ENCODE measurements at places on chromosomes 3 and 15.

DNA sequence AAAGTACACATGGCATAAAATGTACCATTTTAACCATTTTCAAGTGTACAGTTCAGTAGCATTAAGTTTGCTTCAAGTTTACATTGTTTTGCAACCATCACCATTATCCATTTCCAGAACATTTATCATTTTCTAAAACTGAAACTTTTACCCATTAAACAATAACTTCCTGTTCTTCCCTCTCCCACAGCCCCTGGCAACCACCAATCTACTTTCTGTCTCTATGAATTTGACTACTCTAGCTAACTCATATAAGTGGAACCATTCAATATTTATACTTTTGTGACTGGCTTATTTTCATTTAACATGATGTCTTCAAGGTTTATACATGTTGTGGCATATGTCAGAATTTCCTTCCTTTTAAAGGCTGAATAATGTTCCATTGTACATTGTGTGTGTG, 19.9 kb downstream of the TMEM62 start:
- DNase-seq, result no peak

DNA sequence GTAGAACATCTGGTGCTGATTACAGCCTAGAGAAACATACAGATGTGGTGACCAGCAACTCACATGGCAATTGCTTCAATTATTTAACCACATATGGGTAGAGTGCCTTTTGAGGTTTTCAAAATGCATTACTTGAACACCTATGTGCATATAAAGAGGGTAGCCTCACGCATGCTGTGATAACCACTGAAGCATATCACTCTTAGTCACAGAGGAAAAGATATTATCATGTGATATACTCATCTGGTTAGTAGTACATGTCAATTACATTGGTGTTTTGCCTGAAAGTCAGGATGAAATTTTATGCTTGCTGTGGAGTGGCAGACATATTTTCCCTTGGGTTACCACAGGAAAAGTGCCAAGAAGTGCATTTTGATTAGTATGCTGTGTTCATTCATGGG, 459.3 kb upstream of the AGTR1 start:
- no peak for DNase-seq

DNA sequence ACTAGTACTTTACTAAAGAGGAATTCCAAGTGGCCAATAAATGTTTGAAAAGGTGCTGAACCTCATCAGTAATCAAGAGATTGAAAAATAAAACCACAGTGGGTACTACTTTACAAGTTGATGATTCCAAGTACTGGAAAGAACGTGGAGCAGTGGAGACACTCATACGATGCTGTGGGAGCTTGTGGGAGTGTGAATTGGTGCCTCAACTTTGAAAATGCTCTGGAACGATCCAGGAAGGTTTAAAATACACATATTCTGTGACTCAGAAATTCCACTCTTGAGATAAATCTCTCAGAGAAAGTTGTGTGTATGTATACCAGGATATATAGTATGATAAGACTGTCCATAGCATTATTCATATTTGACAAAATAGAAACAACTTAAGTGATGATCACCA, 9.3 kb downstream of the LRCH3 start:
- no peak for DNase-seq

- DNase-seq, result no peak
Measured at GRCh38 chr3:45954306-45954705, 11.0 kb downstream of the CXCR6 start.

DNA sequence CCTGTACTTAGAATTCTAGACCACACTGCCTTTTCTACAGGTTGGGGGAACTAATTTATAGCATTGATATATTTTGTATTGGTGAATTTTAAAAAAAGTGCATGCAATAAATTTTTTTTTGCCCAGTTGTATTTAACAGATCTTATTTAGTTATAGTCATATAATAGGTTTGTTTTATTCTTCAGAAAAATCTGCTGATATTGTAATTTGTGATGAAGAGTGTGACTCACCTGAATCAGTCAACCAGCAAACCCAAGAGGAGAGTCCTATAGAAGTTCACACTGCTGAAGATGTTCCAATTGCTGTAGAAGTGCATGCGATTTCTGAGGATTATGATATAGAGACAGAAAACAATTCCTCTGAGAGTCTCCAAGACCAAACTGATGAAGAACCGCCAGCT, 10.3 kb downstream of the ZNF639 start:
- DNase-seq, result no peak

GRCh38 chr15:83644439-83644838, 9.5 kb upstream of the ADAMTSL3 start:
- no peak for DNase-seq

DNA sequence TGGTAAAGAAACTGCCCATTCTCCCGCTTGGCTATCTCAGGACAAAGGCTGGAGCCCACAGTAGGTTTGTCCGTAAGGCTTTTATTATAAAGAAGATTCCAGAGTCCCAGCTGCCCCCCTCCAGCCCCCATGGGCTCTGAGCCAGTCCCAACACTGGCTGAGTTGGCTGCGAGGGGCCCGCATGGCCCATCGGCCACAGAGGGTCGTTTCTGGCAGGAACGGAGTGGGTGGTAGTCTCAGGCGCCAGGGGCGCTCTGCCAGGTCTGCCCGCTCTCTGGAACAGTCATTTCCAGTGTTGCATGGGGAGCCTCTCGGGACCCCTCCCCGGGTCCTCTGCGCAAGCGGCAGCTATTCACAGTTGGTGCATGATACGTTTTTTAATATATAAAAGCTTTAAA, 12.2 kb downstream of the H1-8 start:
- no peak for DNase-seq

GRCh38 chr3:13073326-13074005, at the start of gene IQSEC1:
Gene IQSEC1, minus strand, starts transcription at chr3:13073429. Its CDS starts 415 bp downstream, at chr3:13073014.
- peak; percentile 31 for DNase-seq

DNA sequence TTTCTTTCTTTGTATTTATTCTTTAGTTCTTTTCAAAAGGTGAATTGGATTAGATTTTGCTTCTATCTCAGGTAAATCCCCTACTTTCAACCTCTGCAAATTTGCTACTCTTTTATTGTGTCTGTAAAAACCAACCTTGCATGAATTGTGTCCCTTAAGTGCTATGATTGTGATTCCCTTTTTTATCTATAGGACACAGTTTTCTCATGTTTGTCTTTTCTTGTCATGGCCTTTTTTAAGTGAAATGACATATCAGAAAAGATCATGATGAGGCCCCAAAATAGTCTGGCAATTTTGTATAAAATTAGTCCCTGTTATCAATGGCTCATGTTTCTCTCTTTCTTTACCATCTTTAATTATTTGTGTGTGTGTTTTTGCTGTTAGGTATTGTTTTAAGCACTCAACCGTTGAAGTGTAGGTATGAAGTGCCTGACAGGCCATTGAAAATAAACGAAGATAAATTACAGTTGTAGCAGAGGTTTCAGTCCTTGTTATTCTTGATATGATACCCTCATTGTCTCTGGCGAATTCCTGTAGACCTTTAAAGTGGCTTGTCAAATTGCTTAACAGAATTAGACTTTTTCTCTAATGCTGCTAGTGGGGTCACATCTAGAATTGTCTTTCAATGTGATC, 184.3 kb downstream of the UBE2E2 start:
- no peak for DNase-seq

DNA sequence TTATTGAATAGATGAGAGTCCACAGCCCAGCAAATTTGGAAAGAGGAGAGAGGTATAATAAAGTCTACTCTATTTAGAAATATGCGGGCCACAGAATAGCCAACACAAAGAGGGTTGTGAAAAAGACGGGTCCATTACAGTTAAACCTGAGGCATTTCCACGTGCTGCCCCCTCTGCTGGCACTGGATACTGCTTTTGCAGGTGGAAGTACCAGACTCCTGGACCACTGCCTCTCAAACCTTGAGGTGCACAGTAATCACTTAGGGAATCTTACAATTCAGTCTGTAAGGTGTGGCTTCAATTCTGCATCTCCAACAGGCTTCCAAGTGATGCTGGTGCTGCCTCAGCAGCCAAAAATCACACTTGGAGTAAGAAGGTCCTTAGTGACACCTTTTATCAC, 3.0 kb upstream of the TFDP2 start:
- no peak for DNase-seq

GRCh38 chr3:29201604-29202003, 79.3 kb upstream of the RBMS3 start:
- DNase-seq, result no peak

- DNase-seq, result no peak
Measured at GRCh38 chr15:62150445-62150844, 14.6 kb downstream of the C2CD4B start.

GRCh38 chr15:84817466-84818081, 418 bp downstream of the ALPK3 start:
- DNase-seq, result no peak

DNA sequence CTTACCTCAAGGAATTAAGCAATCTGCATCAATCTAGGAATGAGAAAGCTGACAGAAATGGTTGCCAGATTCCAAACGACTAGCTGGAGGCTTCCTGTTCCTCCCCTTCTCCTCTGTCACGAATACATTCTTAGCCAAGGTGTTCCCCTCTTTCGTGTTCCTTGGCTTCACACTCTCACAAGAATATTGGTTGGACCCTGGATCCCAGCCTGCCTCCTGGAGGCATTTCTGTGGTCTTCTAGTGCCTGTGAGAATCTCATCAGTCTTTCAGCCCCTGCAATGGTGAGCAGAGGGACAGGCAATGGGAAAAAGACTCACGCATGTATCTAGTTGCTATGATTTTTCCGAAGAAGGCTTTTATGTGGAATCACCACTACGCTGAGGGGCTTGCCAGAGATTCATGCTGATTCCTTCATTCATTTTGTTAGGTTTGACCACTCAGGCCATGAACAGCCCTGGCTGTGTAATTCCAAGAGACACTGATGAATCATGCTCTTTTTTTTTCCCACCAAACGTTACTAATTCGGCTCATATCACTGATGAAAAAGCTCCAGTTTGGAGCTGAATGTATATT, 1.6 kb upstream of the P3H2 start:
- no peak for DNase-seq

DNA sequence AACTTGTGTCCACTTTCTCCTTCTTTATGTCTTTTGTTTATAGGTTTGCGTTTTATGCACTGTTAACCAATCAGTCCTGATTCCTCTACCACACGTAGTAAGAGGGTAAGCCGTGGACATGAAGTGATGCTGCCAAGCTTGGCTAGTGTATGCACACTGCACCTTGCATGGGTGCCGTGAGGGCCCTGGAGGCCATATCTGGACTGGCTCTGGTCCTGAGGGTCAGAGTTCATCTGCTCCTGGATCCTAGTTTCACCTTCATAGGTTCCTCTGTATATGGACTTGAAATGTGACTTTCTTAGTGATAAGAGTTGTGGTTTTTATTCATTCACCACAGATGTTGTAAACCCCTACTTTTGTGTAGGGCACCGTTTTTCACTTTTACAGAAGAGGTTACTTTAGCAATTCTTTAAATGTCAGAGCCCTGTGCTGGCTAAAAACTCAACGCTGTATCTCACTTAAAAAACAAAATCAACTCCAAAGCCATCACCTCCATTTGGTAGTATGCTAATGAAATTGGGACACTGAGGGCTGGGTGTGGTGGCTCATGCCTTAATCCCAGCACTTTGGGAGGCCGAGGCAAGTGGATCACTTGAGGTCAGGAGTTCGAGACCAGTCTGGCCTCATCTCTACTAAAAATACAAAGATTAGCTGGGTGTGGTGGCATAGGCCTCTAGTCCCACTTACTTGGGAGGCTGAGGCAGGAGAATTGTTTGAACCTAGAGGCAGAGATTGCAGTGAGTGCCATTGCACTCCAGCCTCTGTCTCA, 22.9 kb downstream of the SIAH2 start:
- DNase-seq, result no peak

- DNase-seq, result no peak
Measured at GRCh38 chr15:43266834-43267233, at the start of gene TGM5. Gene TGM5, minus strand, starts transcription at chr15:43266928. Its CDS starts 79 bp downstream, at chr15:43266849.

GRCh38 chr3:146189519-146190173, 28.7 kb upstream of the PLOD2 start:
- DNase-seq, result no peak

GRCh38 chr3:195097331-195098255, 173.4 kb downstream of the XXYLT1 start:
- no peak for DNase-seq

DNA sequence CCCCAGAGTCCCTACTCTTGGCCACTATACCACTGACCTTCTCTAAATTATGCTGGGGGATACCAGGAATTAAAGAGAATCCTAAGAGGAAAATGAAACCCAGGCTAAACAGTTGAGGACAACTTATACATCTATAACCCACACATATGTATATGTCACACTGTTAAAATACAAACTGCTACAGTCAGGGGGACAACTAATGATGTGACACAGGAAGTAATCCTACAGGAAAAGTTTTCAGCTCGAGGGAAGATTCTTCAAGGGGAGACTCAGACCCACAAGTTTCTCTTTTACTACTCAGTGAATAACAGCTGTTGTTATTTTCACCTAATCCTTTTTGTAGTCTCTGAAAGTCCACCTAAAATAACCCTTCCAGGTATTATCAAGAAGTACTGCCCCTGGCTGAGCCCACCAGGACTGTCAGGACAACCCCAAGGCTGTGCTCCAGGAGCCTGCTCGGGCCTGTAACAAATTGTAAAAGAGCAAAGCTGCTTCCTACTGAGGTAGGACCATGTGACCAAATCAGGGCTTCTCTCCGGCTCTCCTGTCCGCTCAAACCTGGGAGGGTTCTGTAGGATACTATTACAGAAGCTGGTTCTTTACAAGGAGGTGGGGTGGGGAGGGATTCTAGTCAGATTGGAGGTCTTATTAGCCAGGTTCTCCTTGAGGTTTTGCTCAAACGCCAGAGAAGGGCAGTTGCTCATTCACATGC, 91.6 kb downstream of the SRGAP3 start:
- DNase-seq, result no peak

DNA sequence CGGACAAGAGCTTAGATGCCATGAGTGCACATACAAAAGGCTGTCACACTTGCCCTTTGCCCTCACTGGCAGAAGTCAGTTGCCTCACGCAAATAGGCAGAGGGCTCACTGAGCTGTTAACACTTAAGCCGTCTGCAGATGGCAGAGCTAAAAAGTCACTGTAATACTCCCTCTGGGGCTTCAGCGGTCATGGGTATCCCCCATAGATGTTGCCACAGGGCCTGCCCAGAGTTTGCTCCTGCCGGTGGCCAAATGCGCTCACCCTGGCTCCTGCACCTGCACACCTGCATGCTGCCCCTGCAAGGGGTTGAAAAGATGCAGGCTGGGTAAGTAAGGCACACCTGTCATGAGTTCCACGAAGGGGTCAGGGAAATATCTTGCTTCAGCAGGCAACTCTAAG, 741.5 kb downstream of the EDEM1 start:
- no peak for DNase-seq

GRCh38 chr15:32668942-32669341, 27.4 kb downstream of the SCG5 start:
- no peak for DNase-seq
